ENCODE measurements at places on chromosomes 7 and 10.

- DNase-seq, result peak; percentile 83
These were observed 5.1 kb downstream of the TSPAN14 start for GRCh38 chr10:80459047-80459865.

DNA sequence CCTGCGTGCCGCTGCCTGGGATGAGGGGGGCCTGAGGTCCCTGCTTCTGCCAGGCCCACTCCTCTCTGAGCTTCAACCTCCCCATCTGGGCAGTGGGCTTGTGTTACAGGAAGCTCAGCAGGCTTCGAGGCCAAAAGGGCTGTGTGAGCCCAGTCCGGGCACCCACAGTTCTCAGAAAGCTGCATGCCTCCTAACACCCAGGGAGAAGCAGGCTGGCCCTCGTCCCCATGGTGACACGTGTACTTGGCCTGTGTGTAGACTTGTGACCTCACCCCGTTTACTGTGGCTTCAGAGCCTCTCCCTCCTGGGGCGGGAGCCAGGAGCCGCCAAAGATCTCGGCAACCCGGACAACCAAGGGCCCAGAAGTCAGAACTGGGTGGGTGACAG, 2.2 kb upstream of the GRIFIN start:
- no peak for DNase-seq

GRCh38 chr10:130141878-130142277, 5.7 kb downstream of the GLRX3 start:
- peak; percentile 15 for DNase-seq

- no peak for DNase-seq
These were observed 288.9 kb downstream of the BBS9 start for GRCh38 chr7:33418251-33418701.

DNA sequence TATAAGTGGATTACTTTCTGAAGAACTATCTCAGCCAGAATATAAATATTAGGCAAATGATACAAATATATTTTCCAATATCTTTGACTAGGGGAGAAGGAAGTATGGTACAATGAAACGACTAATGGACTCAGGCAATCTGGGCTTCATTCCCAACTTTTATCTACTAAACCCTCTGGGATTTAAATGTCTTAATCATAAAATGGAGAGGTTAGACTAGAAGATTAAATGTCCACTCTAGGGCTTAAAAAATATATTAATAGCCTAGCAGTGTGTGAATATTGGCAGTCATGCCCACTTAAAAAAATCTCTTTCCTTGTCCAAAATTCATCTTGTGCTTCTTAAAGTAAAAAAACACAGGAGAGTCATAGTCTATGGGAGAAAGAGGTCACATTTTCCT, 98.3 kb downstream of the CTTNBP2 start:
- DNase-seq, result no peak

GRCh38 chr7:157521752-157522151, 184.9 kb downstream of the DNAJB6 start:
- DNase-seq, result no peak

DNA sequence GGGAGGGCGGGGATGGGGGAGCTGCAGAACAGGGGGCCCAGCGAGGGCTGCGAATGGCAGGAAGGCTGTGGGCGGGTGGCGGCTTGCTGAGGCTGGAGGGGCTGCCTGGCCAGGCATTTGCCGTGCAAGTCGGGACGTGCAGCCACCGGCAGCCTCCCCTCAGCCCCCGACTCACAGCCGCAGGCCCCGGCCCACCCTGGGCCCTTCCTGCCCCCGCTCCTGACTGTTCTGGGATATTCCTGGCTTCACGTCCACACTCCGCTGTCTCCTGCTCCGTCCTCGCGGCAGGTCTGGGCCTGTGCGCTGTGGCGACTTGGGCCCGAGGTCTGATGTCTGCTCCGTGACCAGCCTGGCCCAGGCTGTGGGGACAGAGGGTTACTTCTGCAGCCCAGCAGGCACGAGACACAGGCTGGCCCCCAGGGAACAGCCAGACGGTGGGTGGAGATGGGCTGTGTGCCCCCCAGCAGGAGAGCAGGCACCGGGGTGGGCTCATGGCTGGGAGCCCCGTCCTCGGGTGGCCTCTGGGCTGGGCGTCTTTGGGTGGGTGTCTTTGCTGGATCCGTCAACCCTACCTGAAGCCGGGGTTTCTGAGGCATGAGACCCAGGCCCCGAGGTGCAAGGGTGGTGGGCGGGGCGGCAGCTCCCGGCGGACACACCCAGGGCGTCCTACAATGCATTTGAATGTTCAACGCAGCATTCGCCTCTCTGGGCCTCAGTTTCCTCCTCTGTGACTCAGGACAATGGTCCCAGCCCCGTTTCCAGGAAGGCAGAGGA, 86.5 kb downstream of the FOXL3 start:
- DNase-seq, result no peak

DNA sequence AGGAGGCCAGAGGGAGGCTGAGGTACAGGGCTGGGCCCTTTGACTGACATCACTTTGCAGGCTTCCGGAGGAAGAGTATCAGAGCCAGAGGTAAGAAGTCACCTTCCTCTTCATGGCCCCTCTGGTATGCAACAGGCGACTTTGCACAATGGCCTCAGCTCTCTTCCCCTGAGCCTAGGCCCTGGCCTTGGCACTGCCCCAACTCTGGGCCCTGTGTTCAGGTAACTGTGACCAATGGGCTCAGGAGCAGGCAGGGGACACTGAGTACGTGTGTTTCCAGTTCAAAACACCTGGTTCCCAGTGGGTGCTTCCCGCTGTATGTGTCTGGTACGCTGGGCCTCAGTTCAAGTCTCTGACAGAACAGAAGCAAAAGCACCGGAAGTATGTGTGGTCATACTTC, 12.1 kb upstream of the PAX2 start:
- DNase-seq, result no peak

All from activated CD4-positive, alpha-beta T cell treated with anti-CD3 and anti-CD28 coated beads, Interleukin-2, Interleukin-4, amounts not matched to agents 100 ng/mL and 50 ng/mL, durations not matched to agents 16 hours and 8 hours (primary cell).